ENCODE measurements at places on chromosomes 6 and 20. TPM values are rescaled to one million over a fixed set of nuclear protein-coding genes. Genes with fewer than 3 reads are reported as not detected.

- no peak for DNase-seq
These were observed 72.4 kb upstream of the TBC1D7 start for GRCh38 chr6:13400772-13401171.

- DNase-seq = no peak
These were observed 73.3 kb downstream of the BTBD9 start for GRCh38 chr6:38566295-38567030.

ITPR3 gene
- 88.6 TPM for total RNA-seq

DNA sequence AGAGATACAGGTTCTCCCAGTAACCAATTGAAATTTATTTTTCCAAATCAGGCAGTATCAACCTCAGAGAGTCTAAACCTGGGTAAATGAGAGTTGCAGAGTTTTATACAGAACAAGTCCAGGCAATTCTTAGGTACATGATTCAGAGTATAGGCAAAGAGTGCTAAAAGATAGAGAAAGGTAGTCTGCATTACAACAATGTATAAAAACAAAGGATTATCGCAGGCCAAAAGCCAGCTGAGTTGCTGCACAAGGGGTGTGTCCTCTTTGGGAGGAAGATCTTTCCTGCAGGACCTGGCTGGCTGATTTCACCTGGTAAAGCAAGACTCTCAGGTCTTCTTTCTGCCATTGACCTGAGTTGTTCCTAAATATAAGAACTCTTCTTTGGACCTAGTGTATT is 48.9 kb upstream of the ECHDC1 start:
- no peak for DNase-seq

GRCh38 chr6:26538572-26538902 is 371 bp downstream of the HMGN4 start:
- DNase-seq = no peak

CST2 gene
- not detected for total RNA-seq

PPP1R16B gene
- 7.5 TPM for total RNA-seq

Data from sciatic nerve (tissue), 2 donors.